ENCODE measurements at places on chromosomes 2 and 18. TPM values are rescaled to one million over a fixed set of nuclear protein-coding genes. Genes with fewer than 3 reads are reported as not detected.

The FRZB gene
- 0.12 TPM for total RNA-seq

The ARHGAP15 gene
- total RNA-seq, result not detected

The DHRS9 gene
- not detected for total RNA-seq

The CYTIP gene
- not detected for total RNA-seq

The TEX44 gene
- total RNA-seq, result not detected

The CXCR4 gene
- total RNA-seq, result 0.11 TPM

The PCARE gene
- total RNA-seq, result not detected

The UCN gene
- 0.22 TPM for total RNA-seq

The LNPK gene
- 61.6 TPM for total RNA-seq

The GPR45 gene
- not detected for total RNA-seq

The LYPD1 gene
- 0.22 TPM for total RNA-seq
